NB4 (cell line): ENCODE measurements at places on chromosomes 1 and 21.

DNA sequence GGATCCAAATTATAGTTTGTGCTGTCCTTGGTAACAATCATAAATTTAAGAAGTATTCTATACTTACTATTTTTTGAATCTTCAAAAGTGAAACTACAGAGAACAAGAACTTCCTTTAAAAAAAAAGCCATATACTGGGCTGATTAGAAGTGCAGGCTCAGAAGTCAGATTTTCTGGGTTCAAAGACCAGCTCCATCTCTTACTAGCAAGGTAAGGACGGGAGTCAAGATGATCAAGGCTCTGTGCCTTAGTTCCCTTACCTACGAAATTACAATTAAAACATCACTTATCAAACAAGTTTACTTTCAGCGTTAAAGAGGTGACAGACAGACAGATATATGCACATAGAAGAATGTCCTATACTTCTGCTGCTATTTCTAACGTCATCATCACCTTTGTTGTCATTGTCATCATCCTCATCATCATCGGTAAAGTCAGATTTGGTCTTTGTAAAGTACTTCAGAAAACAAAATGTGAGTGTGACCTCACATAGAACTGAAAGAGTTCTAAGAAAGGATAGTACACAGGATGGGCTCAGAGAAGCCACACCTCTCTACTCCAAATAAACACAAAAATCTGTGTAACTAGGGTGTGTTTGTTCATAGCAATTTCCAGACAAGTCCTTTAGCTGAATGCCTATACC is 178.7 kb downstream of the VAV3 start:
- DNase-seq = no peak

GRCh38 chr1:153238527-153238926 is 21.0 kb upstream of the LORICRIN start:
- DNase-seq = no peak

GRCh38 chr1:166907763-166908162 is 31.7 kb upstream of the TADA1 start:
- peak; percentile 4 for DNase-seq

DNA sequence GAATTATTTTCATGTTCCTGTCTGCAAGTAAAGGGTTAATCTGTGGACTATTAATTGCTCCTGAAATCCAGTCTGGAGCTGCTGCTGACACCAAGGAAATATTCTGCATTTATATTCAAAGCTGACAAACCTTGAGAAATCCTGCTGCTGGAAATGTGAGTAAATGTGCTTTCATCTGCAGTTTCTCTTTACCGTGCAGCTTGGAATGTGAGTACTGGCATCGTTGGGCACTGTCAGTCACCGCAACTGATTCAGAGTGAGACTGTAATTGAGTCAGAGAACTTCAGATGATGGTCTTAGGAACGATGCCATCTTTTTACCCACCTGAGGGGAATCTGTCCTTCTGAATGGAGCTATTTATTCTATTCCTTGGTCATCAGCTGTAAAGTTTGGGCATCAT is 420.6 kb downstream of the SIPA1L2 start:
- DNase-seq = no peak

GRCh38 chr1:237700181-237700580 is 190.5 kb downstream of the ZP4 start:
- DNase-seq = no peak

DNA sequence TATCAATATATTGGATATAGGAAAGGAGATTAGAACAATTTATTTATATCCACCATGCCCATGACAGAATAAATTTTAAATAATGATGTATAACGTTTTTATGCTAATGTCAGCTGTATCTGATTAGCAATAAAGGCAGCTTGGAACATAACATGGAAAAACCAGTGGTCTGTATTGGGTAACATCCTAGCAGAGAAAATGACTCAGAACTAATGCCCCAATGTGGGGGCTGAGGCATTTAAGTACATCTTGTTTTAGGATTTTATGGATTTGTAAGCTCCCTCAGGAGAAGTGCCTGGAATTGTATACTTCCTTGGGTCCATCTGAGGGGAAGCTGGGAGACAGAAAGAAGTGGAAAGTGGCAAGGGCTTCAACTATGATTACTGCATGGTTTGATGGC is 82.3 kb downstream of the HMCN1 start:
- DNase-seq = no peak

- DNase-seq = no peak
Observed at GRCh38 chr1:97258597-97258996, 537.0 kb downstream of the PTBP2 start.

DNA sequence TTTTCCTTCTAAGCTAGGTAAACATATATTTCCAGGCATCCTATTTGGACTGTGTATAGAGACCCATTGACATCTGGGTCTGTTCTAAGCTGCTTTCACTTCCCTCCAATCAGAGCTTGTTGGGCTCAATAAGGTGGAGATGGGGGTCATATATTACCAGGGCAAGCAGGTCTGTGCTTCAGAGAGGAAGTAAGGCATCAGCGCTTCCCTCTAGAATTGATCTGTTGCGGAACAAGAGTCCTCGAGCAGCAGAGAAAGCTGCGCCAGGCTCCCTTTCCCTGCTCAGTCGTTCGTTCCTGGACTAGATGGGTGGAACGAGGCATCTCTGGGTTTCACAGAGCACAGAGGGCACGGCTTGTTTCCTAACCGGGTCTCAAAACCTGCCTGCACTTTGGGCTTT is 63.5 kb downstream of the DISC1 start:
- DNase-seq = peak; percentile 8

DNA sequence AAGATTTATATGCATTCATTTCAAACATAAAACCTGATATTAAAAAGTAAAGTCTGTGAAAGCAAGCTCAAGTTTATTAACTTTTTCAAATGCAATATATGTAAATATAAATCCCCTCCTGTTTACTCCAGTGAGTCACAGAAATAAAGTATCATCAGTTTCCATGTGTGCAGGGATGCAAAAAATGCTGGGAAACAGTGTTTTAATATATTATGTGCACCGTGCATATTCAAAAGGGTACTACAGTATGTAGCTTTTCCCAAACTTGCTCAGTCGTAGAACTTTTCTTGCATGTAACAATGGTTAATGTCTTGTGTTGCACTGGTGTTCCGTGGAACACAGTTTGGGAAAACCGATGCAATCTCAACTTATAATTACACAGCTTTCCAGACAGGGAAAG is 60.7 kb downstream of the CCDC185 start:
- no peak for DNase-seq

- DNase-seq = no peak
Observed at GRCh38 chr1:20120796-20121195, 1.5 kb upstream of the PLA2G2D start.

DNA sequence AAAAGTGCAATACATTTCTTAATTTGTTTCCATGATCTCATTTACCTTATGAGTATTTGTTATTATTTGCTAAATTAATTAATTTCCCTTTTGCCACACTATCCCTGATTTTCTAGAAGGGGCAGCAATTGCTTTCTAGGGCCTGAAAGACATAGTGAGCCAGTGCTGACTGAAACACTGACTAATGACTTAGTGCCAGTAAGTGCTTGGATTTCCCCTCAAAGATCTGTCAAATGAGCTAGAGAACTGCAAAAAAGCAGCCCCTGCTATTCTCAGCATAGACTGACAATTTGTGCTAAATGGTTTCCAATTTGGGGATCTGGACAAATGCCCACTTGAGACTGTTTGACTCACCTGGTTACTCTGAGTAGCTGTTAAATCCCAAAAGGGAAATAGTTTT is 35.6 kb upstream of the USH2A start:
- no peak for DNase-seq

DNA sequence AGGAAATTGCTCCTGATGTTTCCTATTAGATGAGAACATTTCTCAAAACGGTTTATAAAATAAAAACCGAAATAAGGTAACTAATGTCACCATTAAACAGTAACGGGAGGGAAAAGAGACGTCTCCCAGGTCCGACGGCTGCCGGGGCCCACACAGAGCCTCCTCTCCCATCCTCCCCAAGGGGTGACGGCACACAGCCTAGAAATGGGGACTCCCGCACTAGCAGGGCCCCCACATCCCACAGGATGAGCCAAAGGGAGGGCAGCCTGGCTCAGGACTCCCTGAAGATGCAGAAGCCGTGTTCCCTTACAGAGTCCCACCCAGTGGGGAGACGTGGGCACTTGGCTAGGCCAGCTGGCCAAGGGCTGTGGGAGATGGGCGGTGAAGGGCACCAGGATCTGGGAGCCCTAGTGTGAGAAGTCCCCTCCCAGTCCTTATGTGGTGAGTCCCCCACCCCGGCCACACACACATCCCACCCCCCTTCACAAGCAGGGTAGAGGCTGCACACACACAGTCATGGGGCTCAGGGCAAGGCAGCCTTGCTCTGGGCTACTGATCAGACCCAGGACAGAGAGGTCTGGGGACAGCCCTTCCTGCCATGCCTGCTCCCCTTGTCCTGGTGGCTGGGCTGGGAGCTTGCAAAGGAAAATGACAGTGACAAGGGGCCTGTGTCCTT is 3.3 kb downstream of the KRTAP10-3 start:
- no peak for DNase-seq

DNA sequence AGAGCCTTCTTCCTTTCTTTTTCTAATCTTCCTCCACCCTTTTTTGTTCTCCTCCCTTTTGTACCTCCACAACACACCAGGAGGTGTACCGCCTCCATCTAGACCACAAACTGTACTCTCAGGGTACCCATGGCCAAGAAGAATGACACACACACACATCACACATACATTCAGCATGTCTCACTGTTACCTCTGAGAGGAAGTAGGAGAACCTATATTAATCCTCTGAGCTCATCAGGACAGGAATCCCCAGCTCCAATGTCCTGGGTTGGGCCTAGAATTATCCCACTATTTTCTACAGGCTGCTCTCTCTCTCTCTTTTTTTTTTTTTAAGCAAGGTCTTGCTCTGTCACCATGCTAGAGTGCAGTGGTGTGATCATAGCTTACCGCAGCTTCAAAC is 36.7 kb downstream of the ATP2B4 start:
- DNase-seq = no peak

DNA sequence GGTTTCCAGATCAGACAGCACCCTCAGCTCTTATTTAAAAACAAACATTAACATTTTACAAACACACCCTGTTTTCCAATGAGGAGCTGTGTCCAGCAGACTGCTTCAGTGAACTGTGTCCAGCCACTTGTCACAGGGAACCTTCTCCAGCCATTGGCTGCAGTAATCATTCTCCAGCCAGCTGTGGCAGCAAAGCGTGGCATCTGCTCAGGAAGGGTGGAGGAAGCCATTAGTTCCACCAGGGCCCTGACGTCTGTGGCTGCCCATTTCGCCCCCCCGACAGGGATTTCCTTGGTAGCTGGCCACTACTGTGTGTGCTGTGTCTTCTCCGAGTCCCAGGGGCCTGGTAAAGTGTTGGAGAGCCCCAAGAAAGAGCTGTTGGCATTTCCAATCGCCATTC is 62.9 kb upstream of the SELENON start:
- DNase-seq = no peak

GRCh38 chr1:153626904-153627714 is at the start of gene S100A13:
Gene S100A13 (minus strand): TSS chr1:153627505. CDS start chr1:153626472, 1,033 bp downstream.
- peak; percentile 70 for DNase-seq

- DNase-seq = no peak
Observed at GRCh38 chr1:91952187-91952586, 3.0 kb downstream of the BRDT start.

DNA sequence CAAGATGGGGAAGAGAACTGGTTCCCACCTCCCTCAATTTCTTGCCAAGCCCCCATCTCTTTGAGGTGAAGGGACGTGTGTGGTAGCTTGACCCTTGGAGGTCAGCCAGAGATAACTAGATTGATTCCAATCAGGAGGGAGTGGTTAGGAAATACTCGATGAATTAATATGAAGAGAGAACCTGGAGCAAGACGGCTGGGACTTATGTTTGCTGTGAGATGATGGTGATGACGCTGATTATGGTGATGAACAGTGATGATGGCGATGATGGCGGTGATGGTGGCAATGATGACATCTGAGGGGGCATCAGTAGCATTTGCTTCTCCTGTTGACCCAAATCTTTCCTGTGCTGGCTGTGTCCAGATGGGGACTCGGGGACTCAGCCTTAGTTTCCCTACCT is 724 bp downstream of the PADI1 start:
- DNase-seq = no peak

DNA sequence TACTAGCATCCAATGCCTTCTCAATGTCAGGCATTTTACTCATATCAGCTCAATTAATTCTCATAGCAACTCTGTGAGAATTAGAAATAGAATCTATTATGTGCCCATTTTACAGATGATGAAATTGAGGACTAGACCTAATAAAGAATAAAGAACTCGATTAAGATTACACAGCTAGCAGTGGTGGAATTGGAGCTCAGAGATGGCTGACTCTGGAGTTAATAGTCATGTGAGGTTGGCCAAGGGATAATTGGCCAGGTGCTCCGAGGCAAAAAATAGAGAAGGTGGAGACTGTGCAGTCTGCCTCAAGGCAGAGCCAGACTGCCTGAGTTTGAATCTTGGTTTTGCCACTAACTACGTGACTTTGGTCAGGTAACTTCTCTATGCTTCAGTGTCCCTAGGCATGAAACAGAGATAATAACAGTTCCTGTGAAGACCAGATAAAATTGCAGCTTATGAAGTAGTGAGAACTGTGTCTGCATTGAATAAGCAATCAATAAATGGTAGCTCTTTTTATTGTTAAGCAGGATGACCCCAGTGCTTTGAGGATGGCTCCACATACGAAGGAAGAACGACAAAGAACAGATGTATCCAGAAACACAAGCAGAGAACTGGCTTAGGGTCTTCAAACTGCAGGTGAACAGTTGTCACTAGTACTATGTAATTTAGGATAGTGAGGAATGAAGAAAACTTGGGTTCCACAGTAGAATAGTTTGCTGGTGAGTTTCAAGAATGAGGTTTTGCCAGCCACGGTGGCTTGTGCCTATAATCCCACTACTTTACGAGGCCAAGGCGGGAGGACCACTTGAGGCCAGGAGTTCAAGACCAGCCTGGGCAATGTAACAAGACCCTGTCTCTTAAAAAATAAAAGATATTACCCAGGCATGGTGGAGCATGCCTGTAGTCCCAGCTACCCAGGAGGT is 6.9 kb upstream of the CCSAP start:
- no peak for DNase-seq

GRCh38 chr1:54597455-54598030 is 25.8 kb downstream of the FAM151A start:
- DNase-seq = no peak

DNA sequence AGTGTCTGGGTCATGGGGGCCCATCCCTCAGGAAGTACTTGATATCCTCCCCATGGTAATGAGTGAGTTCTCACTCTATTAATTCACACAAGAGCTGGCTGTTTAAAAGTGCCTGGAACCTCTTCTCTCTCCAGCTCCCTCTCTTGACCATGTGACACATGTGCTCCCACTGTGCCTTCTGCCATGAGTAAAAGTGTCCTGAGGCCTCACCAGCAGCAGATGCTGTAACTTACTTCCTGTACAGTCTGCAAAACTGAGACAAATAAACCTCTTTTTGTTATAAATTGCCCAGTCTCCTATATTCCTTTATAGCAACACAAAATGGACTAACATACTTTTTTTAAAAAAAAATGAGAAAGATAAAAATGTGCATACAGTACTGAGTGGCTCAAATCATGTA is 24.0 kb downstream of the PUM1 start:
- peak; percentile 48 for DNase-seq

GRCh38 chr1:162656266-162656665 is 24.0 kb downstream of the DDR2 start:
- DNase-seq = no peak

GRCh38 chr1:20202166-20202565 is 15.8 kb upstream of the PLA2G2C start:
- DNase-seq = no peak

- DNase-seq = peak; percentile 68
Observed at GRCh38 chr1:25875154-25875855, at the start of gene PAQR7. Gene PAQR7 (minus strand): TSS chr1:25875708. CDS start chr1:25863839, 11,869 bp downstream.
